Esophagus muscularis mucosa (tissue), 4 donors: ENCODE measurements at places on chromosomes 6 and 20. TPM values are rescaled to one million over a fixed set of nuclear protein-coding genes. Genes with fewer than 3 reads are reported as not detected.
A peak's percentile ranks its signal among the peaks of the same experiment; 100 is the strongest.

- DNase-seq, result no peak
These were observed 20.5 kb downstream of the TGM2 start for GRCh38 chr20:38144598-38144973.

- DNase-seq, result no peak
These were observed 21.6 kb upstream of the TBC1D7 start for GRCh38 chr6:13349811-13350506.

GRCh38 chr20:62824476-62825332 lies 7.9 kb downstream of the COL9A3 start:
- DNase-seq, result no peak

GRCh38 chr6:9610620-9611415 lies 804.1 kb downstream of the TFAP2A start:
- no peak for DNase-seq

DNA sequence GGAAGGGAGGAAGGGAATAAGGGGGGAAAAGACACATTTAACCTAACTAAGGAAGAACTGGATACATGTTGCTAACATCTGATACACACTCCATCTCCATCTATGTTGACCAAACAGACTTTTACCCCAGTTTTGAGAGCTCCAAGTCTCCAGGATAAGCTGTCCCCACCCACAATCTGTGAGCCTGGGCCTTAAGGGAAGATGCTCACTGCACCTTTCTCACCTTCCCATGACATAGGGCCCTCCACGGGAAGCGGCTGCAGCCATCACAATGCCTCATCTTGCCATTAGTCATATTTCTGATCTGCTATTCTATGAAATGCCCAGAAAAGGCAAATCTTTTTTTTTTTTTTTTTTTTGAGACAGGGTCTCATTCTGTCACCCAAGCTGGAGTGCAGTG lies 126.6 kb upstream of the SALL4 start:
- no peak for DNase-seq

DNA sequence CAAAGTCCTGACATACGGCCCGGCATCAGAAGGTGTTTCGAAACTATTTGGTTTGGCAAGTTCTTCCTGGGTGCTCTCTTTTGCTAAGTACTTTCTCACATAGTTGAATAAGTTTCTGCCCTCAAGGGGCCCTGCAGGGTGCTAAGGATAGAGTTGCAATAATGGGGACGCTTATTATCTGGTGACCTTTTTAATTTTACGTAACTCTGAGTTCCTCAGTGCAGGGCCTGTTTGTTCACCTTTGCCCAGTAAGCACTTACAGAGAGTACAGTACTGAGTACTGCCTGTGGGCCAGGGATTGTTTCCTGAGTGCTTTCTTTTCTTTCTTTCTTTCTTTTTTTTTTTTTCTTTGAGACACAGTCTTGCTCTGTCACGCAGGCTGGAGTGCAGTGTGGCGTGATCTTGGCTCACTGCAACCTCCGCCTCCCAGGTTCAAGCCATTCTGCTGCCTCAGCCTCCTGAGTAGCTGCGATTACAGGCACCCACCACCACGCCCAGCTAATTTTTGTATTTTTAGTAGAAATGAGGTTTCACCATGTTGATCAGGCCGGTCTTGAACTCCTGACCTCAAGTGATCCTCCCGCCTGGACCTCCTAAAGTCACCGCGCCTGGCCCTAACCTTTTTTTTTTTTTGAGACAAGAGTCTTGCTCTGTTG lies 4.5 kb upstream of the PXMP4 start:
- no peak for DNase-seq

- DNase-seq, result no peak
These were observed 49.7 kb downstream of the NOL4L start for GRCh38 chr20:32535316-32535952.

DNA sequence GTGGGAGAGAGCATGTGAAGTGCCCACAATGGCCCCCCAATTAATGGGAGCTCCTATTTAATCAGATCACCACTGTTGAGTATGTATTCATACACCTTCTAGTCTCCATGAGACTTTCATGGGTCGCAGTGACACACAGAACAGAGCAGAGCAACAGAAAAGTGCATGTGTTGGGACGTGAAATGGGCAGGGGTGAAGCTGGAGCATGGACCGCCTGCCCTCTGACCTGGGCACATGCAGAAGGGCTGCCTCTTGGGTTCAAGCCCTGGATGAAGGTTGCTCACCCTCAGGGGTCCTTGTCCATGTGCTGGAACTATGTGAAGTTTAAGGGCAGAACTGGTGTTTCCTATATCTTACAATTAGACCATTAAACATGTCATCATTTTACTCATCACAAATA lies 106.0 kb upstream of the PHACTR3 start:
- DNase-seq, result peak; percentile 57

DNA sequence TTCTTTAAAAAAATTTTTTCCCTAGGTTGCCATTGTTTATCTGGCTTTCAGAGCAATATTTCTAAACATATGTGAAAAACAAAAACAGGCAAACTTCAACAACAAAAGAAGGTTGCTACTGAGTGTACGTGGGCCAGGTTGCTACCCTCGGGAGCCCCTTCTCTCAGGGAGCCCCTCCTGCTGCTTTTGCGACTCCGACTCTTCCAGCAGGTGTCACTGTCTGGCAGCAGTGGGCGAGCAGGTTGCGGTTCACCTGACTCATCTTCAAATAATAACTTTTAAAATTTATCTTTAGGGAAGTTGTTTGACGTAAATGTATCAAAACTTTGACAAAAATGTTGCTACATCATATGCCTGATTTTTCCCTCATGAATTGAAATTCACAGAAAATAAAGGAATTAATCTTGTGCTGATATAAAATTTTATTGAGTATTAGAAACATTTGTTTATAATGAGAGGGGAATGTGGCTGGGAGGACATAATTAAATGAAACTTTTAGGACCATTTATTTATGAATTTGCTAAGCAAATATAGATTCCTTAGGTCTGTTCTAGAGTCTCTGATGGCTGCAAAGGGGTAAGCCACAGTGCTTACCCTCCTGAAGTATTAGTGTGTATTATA lies 138.8 kb downstream of the HIVEP1 start:
- no peak for DNase-seq

DNA sequence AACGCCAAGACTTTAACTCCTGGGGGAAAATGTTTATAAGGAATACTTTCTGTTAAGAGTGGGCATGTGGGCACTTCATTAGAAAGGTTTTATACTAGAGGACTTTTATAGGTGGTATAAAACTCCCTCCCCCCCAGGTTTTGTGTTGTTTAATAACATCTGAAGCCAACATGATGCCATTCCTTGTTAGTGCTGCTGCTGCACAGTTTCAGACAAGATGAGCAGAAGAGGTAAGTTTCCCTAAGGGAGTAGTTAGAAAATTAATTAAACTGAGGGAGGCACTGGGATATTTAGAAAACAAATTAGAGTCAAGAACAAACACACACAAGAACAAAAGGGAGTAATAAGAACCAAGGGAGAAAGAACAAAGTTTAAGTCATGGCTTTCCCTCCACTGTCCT lies 362.4 kb downstream of the GRIK2 start:
- no peak for DNase-seq

DNA sequence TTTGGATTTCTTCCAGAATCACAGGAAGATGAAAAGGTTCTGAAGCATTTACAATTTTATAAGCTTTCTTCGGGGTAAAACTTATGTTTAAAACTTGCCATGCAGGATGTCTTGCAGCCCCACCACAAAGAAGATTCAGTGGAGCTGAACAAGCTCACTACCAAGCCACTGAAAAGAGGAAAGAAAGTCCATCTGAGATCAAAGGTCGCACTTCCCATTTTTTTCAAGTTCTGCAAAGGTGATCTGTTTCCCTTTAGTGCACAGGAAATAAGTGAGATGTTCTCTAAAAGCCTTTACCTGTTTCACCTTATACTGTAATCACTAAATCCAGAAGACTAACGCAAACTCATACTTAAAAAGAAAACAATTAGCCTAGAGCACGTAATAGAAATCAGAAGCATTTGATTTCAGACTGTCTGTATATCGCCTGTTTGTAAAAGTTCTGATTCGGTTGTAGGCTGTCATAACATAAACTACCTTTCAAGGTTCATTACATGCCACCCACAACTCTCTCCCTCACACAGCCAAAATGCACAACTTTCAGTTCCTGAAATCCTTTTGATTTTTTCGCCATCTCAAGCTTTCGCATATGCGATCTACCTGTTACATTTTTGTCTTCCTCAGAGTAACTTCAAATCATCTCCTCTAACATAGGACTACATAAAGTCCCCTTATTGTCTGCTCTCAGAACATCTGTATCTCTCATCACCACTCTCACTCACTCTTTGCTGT lies 1.8 kb downstream of the ECHDC1 start:
- DNase-seq, result no peak

DNA sequence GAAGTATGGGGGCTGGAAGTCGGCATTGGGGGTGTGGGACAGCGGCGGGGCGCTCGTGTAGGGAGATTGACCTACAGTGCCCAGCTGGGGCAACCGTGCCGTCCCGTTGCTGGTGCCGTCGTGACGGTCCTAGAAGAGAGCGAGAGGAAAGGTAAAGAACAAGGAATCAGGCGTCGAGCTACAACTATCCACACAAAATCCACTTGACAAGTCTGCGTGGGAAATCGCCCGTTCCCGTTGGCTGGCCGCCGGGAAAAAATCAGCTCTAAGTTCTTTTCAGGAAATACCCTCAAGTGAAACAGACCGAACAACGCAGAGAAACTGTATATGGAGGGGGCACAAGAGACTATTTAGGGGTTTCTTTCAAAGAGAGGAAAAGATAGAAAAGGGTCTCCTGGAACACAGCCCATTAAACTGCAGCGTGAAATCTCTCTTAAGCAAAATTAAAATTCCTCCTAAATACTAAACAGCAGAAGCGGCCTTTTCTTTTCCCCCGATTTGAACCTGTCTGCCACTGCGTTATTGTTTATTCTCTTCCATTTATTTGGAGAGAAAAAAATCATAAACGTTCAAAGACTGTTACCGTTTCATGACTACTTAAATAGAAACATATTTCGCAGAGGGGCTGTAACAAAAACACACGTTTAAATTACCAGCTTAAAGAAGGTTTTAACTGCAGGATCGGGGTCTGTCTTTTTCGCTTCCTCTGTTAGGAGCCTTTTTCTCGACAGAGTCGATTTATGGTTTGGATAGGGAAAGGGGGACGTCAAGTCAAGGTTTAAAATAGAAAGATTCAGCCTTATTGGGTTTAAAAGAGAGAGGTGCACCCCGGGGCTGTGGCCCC lies 4.4 kb downstream of the TFAP2A start:
- no peak for DNase-seq

- DNase-seq, result no peak
These were observed 32.9 kb downstream of the RNF217 start for GRCh38 chr6:124995131-124995530.

GRCh38 chr6:140068801-140069200 lies 694.4 kb upstream of the CITED2 start:
- no peak for DNase-seq

SLC4A11 gene
- total RNA-seq, result not detected

SIRPA gene
- 19.5 TPM for total RNA-seq

AP5S1 gene
- 7.9 TPM for total RNA-seq

ZKSCAN8 gene
- total RNA-seq, result 18.7 TPM

ZNF165 gene
- total RNA-seq, result 0.40 TPM

CYP21A2 gene
- total RNA-seq, result 3.7 TPM
